ENCODE measurements at places on chromosomes 16 and 17.

DNA sequence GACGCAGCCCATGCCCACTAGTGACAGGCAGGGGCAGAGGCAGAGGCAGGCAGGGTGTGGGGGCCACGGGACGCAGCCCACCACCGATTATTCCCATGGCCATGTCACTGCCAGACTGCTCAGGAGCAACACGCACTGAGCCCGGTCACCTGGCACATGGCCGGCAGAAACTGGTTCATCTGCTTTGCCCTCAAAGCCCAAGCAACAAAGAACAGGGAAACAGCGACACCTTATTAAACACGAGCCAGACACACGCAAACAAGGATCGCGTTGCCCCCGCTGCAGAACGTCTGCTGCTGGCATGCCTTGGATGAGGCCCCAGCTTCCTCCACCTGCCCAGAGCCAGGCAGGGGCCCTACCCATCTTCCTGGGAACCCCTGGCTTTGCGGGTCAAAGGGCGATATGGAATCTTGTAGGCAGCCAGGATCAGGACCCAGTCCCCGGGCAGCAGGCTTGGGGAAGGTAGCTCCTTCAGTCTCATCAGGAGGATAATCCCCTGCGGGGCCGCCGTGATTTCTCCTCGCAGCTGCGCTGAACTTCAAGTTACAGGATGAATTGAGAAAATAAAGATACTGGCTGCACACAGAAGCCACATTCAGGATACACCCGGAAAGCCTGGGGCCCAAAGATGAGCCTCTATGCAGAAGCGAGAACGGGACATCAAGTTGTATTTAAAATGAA lies 4.8 kb downstream of the TBC1D16 start:
- H3K36me3 ChIP-seq, result no peaks in the 10 kb centered on the region
- H3K4me1 ChIP-seq, result peaks cover 40% of the 10 kb centered on the region
- H3K4me3 ChIP-seq, result no peak overlapping the region
- no peaks in the 10 kb centered on the region for H3K27me3 ChIP-seq
- no peak overlapping the region for H3K27ac ChIP-seq

DNA sequence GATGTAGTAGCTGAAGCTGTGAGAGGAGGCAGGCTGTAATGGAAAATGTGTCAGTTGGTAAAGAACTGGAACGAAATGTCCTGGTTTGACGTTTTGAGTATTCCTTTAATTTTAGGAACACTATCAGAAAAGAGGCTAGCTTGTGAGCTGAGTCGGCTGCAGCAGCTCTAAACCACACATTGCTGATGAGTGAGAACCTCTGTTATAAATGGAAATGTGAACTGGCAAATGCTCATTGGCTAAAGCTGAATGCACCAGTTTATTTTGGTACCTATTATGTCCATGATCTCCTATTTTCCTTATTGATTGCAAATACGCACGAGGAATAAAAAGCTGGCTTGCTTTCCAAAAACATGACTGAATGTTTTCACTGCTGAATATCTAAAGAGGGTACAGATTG lies 11.0 kb upstream of the WIPI1 start:
- H3K36me3 ChIP-seq, result no peaks in the 10 kb centered on the region
- DNase-seq, result no peak
- no peak overlapping the region for H3K27ac ChIP-seq

- no peaks in the 10 kb centered on the region for H3K36me3 ChIP-seq
- peaks cover 16% of the 10 kb centered on the region for H3K4me1 ChIP-seq
- no peaks in the 10 kb centered on the region for H3K27me3 ChIP-seq
- no peak overlapping the region for H3K27ac ChIP-seq
- no peak overlapping the region for H3K4me3 ChIP-seq
Observed at GRCh38 chr17:61402978-61403800, 3.5 kb downstream of the TBX2 start.

DNA sequence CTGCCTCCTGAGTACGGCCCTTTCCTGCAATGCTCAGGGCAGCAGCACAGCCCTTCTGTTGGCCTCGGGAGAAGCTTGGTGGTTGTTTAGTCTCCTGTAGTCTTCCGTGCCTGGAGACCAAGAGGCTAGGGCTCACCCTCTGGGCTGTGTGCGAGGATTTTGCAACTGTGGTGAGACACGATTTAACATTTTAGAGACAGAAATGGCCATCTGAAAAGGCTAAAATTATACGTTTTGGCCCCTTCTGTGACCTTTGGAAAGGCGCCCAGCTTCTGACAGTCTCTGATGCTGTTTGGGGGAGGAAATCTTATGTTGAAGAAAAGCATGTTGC lies 33.1 kb downstream of the FOXL1 start:
- no peak overlapping the region for H3K4me3 ChIP-seq
- no peak for DNase-seq
- H3K27me3 ChIP-seq, result no peaks in the 10 kb centered on the region
- no peaks in the 10 kb centered on the region for H3K36me3 ChIP-seq

DNA sequence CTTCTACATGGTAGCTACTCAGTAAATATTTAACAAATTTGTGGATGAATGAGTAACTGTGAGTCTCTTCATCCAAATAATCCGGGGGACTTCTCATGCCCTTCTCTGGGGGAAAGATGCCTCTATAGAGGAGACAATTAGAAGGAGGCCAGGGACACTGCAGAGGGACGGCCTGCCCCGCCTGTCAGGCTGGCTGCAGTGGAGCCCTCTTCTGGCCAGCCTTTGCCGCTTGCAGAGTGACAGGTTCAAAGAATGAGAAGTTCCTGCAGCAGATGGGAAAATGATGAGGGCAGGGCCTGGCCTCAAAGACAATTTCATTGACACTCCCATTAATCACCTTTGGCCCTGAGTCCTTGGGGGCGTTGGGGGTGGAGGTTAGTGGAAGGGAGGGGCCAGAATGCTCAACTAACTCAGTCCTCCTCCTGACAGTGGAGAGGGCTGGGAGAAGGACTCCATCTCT lies 339.0 kb downstream of the MAF start:
- no peak for DNase-seq
- no peaks in the 10 kb centered on the region for H3K4me1 ChIP-seq
- no peaks in the 10 kb centered on the region for H3K36me3 ChIP-seq
- H3K27ac ChIP-seq, result no peak overlapping the region

GRCh38 chr16:51150888-51151320 lies at the start of gene SALL1:
Gene SALL1, minus strand, starts transcription at chr16:51151270. Its CDS starts 29 bp downstream, at chr16:51151241.
- H3K27me3 ChIP-seq, result no peaks in the 10 kb centered on the region
- no peak within 1 kb of the TSS for H3K4me3 ChIP-seq
- no peak within 1 kb of the TSS for H3K27ac ChIP-seq
- DNase-seq, result no peak
- no peaks in the 10 kb centered on the region for H3K4me1 ChIP-seq

- no peaks in the 10 kb centered on the region for H3K4me1 ChIP-seq
- no peak overlapping the region for H3K27ac ChIP-seq
- no peaks in the 10 kb centered on the region for H3K36me3 ChIP-seq
- H3K4me3 ChIP-seq, result no peak overlapping the region
- DNase-seq, result no peak
- no peaks in the 10 kb centered on the region for H3K27me3 ChIP-seq
Observed at GRCh38 chr16:67001726-67002125, 13.3 kb downstream of the CES4A start.

- DNase-seq, result no peak
- H3K36me3 ChIP-seq, result no peaks in the 10 kb centered on the region
- H3K4me3 ChIP-seq, result no peak overlapping the region
Observed at GRCh38 chr17:35011671-35012216, 31.4 kb downstream of the LIG3 start.

DNA sequence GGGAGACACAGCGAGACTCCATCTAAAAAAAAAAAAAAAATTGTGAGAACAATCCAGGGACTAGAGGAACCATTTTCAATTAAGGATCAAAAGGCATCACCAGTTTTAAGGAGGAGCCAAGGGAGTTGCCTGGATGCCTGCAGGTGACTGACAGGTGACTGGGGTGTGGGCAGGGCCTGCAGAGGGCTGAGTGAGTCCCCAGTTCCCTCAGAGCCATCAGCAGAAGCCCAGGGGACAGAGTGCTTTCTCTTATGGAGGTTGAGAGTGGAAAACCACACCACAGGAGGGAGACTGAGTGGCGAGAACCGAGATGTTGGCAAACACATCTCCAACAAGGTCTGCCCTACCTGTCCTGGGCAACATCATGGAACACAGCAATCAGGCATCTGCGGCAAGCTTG lies 27.1 kb upstream of the CREBBP start:
- H3K4me3 ChIP-seq, result no peak overlapping the region
- H3K27me3 ChIP-seq, result no peaks in the 10 kb centered on the region
- H3K27ac ChIP-seq, result no peak overlapping the region
- no peaks in the 10 kb centered on the region for H3K4me1 ChIP-seq

DNA sequence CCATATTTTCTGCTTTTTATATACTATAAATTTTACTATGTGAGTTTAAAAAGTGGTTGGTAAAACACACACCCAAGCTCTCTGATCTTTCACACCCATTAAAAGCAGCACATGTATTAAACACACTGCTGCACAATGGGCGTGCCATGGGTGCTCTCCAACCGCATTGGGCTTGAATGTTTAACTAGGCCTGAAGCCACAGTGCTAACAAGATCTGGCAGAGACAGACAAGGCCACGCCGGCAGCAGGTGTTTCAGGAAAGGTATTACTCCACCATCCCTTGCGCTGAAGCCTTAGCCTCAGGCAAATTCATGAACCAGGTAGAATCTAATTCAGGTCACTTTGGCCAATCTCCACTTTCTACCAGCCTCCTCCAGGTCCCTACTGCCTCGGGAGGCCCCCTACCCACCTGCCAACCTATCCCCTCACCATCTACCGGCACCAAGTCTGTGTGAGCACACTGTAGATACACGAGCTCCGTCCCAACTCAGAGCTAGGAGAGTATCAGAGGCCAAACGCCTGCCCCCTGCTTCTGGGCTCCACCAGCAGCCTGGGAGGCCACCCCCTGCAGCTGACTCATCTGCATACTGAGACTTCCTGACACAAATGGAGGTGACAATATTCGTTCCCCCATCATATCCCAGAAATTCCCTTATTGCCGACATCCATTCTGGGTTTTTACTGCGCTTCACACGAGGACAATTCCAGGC lies 95.0 kb downstream of the ADCY9 start:
- no peaks in the 10 kb centered on the region for H3K27me3 ChIP-seq
- peaks cover 24% of the 10 kb centered on the region for H3K4me1 ChIP-seq
- DNase-seq, result no peak
- H3K27ac ChIP-seq, result peak overlapping the region; percentile 36

DNA sequence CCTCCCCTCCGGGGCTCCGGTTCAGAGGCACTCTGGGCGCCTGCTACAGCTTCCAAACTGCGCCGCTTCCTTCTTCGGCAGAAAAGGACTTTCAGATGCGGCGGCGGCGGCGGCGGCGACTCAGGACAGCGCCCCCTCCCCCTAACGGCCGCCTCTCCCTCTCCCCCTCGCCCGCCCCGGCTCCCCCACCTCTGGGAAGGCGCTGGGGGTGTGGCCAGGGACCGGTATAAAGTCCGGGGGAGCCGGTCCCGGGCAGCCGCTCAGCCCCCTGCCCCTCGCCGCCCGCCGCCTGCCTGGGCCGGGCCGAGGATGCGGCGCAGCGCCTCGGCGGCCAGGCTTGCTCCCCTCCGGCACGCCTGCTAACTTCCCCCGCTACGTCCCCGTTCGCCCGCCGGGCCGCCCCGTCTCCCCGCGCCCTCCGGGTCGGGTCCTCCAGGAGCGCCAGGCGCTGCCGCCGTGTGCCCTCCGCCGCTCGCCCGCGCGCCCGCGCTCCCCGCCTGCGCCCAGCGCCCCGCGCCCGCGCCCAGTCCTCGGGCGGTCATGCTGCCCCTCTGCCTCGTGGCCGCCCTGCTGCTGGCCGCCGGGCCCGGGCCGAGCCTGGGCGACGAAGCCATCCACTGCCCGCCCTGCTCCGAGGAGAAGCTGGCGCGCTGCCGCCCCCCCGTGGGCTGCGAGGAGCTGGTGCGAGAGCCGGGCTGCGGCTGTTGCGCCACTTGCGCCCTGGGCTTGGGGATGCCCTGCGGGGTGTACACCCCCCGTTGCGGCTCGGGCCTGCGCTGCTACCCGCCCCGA lies at the start of gene IGFBP4:
IGFBP4 (plus strand) TSS at position 255 of the 792 bp plus-strand sequence; CDS start at position 541, 286 bp downstream.
- peak within 1 kb of the TSS; percentile 58 for H3K27ac ChIP-seq
- peak within 1 kb of the TSS; percentile 63 for H3K4me3 ChIP-seq

DNA sequence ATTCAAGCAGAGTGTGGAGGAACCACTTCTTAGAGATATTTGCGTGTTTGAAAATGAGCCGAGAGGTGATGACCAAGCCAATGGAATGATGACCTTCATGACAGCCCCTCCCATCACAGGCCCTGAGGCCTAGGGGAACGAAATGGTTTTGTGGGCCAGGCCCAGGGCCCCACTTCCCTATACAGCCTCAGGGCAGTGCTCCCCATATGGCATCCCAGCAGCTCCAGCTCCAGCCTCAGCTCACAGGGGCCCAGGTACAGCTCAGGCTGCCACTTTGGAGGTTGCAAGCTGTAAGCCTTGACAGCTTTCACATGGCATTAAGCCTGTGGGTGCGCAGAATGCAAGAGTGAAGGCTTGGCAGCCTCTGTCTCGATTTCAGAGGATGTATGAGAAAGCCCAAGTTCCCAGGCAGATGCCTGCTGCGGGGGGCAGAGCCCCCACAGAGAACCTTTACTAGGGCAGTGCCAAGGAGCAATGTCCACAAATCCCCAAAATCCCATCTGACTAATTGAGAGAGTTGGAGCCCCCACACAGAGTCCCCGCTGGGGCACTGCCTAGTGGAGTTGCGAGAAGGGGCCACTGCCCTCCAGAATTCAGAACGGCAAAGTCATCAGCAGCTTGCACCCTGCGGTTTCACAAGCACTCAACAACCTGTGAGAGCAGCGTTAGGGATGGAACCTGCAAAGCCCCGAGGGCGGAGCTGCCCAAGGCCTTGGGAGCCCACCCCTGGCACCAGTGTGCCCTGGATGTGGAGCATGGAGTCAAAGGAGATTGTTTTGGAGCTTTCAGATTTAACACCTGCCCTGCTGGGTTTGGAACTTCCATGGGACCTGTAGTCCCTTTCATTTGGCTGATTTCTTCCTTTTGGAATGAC lies 21.2 kb downstream of the CHMP6 start:
- H3K27me3 ChIP-seq, result no peaks in the 10 kb centered on the region
- DNase-seq, result no peak
- H3K4me1 ChIP-seq, result peaks cover 3% of the 10 kb centered on the region
- no peak overlapping the region for H3K4me3 ChIP-seq
- no peak overlapping the region for H3K27ac ChIP-seq

DNA sequence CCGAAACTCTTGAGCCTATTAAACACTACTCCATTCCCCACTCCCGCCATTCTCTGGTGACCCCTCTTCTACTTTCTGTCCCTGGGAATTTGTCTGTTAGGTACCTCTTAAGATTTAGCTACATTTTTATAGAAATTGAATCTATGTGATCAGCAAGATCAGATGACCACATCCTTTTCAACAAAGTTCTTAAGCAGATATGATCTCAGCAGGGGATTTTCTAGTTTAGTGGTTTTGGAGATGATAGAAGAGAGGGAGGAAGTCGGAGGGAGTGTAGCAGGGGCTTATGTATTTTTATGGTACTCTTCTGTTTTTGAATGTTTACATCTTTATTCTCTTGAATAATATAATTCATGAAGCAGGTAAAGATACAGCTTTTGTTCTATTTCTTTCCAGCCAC lies 40.8 kb downstream of the RPA1 start:
- no peaks in the 10 kb centered on the region for H3K27me3 ChIP-seq
- H3K4me3 ChIP-seq, result no peak overlapping the region
- DNase-seq, result no peak
- H3K27ac ChIP-seq, result no peak overlapping the region

GRCh38 chr17:21370430-21370829 lies 5.7 kb upstream of the KCNJ12 start:
- no peaks in the 10 kb centered on the region for H3K4me1 ChIP-seq
- H3K36me3 ChIP-seq, result no peaks in the 10 kb centered on the region
- DNase-seq, result no peak
- H3K27me3 ChIP-seq, result no peaks in the 10 kb centered on the region
- no peak overlapping the region for H3K4me3 ChIP-seq

Data from Panc1 (cell line).